ENCODE measurements at places on chromosomes 11 and 22. TPM values are rescaled to one million over a fixed set of nuclear protein-coding genes. Genes with fewer than 3 reads are reported as not detected.

The OR8D1 gene
- total RNA-seq = not detected

The RELA gene
- 64.1 TPM for total RNA-seq

The MEI1 gene
- total RNA-seq = not detected

The CTSW gene
- total RNA-seq = not detected

The TRIM49 gene
- not detected for total RNA-seq

The SYT13 gene
- not detected for total RNA-seq

The MUC15 gene
- total RNA-seq = 0.16 TPM

The TRIM6 gene
- 2.8 TPM for total RNA-seq

The ADSL gene
- 130 TPM for total RNA-seq

The SLC5A12 gene
- total RNA-seq = not detected

The C22orf42 gene
- total RNA-seq = not detected

The ALDH3B1 gene
- total RNA-seq = 0.61 TPM

The YPEL1 gene
- 0.08 TPM for total RNA-seq

The TRIM48 gene
- not detected for total RNA-seq

The KRTAP5-10 gene
- not detected for total RNA-seq

The IGSF22 gene
- total RNA-seq = 0.08 TPM

The CREB3L1 gene
- total RNA-seq = 0.31 TPM

The NAP1L4 gene
- 103 TPM for total RNA-seq

The GNB1L gene
- 35.2 TPM for total RNA-seq

The NRXN2 gene
- 0.04 TPM for total RNA-seq

The C11orf87 gene
- under 0.01 TPM for total RNA-seq

The OR5P2 gene
- not detected for total RNA-seq

The OR52I1 gene
- not detected for total RNA-seq

The FHIP1B gene
- total RNA-seq = 20.5 TPM

The SLN gene
- total RNA-seq = not detected

The RTL10 gene
- 13.6 TPM for total RNA-seq

The TESMIN gene
- 9.8 TPM for total RNA-seq

The MMP27 gene
- total RNA-seq = not detected

The RNF169 gene
- total RNA-seq = 14.1 TPM
